Smooth muscle cell of the pulmonary artery (primary cell): ENCODE measurements at places on chromosomes 2 and 18. TPM values are rescaled to one million over a fixed set of nuclear protein-coding genes. Genes with fewer than 3 reads are reported as not detected.

ELOA2 gene
- not detected in 2 replicates for total RNA-seq

ANO7 gene
- 1.0 and 1.7 TPM in 2 replicates for total RNA-seq

BCL11A gene
- total RNA-seq: 0.20 and 0.59 TPM in 2 replicates

MC4R gene
- not detected in 2 replicates for total RNA-seq

M1AP gene
- total RNA-seq: 0.23 and 0.26 TPM in 2 replicates
